ENCODE measurements at places on chromosomes 7 and 10. TPM values are rescaled to one million over a fixed set of nuclear protein-coding genes. Genes with fewer than 3 reads are reported as not detected.

The NKX2-3 gene
- not detected for polyA plus RNA-seq

The VGF gene
- not detected for polyA plus RNA-seq

The LRRTM3 gene
- not detected for polyA plus RNA-seq

The ZNF716 gene
- not detected for polyA plus RNA-seq

The SLC26A5 gene
- polyA plus RNA-seq: not detected

The ZNF37A gene
- polyA plus RNA-seq: 0.76 TPM

The FASTK gene
- 127 TPM for polyA plus RNA-seq
